ENCODE measurements at places on chromosomes 5 and 9.
A peak's percentile ranks its signal among the peaks of the same experiment; 100 is the strongest.

DNA sequence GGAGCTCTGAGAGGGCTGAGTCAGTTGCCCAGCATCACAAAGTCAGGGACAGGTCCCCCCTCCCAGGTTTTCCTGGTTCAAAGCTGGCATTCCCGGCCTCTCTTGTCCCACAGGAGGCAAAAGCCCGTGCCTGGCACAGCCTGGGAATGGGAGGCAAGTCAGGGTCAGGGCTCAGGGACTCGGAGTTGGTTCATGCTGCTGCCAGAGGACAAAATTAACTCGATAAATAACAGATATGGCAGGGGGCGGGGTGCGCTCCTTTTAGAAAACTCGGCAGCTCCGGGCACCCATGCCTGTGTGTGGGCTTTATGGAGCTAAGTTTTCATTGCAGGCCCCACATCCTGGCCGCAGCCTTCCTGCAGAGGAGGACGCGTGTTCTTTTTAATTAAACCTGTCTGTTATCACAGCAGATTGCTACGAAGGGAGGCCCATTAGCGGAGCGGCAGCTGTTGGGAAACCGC, 62.8 kb upstream of the LMX1B start:
- DNase-seq, result no peak

DNA sequence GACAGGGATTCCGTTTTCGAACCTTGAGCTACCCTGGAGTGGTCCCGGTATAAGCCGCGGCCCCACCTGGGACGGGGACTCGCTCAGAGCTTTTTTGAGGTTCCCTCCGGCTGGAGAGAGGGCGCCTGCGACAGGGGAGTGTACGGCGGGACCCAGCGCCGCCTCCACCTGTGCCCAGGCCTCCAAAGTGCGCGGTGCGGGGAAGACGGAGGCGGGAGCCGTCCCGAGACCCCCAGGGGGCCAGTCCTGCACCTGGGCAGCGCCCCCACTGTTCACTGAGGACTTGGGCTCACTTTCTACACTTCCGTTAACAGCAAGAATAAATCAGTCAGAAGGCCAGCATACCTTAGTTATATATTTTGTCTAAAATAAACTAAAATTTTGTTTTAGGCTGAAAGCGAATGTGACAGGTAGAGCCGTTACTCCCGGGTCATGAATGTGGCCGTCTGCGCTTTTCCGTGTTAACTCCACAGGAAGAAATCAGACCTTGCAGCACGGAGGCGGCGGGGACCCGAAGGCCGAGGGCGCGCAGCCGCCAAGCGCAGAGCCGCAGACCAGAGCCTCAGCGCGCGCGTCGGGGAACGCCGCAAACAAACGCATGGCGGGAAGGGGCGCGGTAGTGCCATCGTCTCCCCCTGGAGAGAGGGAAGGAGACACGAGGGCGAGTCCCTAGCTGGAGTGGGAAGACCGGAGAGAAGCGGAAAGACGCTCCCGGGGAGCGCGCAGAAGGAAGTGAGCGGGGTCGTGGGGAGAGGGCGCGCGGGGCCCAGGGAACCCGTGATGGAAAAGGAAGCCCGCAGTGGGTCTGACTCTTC, 14.1 kb downstream of the TRIM7 start:
- DNase-seq, result peak; percentile 42

GRCh38 chr5:167307042-167307441, 984.4 kb upstream of the WWC1 start:
- DNase-seq, result no peak

DNA sequence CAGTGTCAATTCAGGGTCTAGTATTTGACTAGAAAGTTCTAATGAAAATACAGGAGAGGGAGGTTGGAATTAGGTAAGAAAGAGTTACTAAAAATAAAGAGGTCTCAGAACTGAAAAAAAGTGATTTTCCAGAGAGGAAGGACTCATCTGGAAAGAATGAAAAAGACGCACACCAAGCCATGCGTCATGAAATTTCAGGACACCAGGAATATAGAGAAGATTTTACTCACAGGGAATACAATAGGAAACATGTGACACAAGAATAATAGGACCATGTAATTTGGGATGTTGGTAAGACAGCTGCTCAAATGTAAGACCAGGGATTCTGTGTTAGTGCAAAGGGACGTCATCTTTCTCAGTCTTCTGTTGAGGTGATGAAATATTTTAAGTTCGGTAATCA, 224.7 kb downstream of the GDNF start:
- DNase-seq, result no peak

DNA sequence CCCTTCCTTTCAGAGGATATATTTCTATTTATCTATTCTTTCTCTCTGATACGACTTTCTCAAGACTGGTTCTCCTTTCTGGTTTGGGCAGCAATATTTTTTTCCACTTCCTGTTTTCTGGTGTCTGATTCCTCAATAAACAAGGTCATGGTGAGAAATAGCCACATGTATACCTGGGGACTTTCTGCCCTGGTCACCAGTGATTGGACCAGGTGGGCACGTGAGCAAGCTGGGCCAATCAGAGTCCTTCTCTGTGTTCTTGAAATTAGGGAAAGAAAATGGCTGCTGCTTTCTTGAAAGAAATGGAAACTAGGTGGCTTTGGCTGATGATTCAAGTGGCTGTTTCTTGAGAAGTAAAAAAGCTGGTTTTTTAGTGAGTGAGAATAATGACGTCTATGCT, 18.4 kb upstream of the GSN start:
- no peak for DNase-seq

DNA sequence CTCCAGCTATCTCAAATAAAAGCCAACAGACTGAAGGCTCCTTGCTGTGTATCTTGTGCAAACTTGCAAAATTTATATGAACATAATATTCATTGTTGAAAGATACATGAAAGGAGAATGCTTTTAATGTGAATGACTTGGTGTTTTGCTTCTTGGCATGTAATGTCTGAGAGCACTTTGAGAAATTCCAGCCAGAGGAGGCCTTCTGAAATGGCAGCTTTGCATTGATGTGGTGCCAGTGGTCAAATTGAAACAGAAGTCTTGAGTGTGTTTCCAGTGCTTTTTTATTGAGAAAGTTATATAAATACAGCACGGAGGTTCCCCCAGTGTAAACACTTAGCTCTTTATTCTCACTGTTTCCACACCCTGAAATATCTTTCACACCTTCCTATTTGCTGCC, 182.1 kb downstream of the ADCY2 start:
- no peak for DNase-seq

DNA sequence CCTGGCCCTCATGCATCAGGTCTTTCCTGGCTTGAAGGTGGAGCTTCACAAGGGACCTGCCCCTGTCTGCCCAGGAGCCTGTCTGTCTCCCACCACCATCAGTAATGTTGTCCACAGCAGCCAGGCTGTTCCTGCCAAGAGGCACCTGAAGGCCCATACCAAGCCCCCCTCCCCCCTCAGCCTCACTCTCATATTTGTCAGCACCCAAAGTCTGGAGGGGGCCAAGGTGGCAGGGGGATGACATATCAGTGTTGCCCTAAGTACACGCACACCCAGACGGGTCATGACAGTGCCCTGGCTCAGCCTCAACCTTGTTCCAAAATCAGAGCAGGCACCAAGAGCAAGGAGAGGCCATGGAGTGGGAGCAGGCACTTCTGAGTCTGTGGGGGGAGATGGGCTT, 27.2 kb upstream of the CYLC2 start:
- no peak for DNase-seq

GRCh38 chr5:31717561-31717960, 78.6 kb downstream of the PDZD2 start:
- no peak for DNase-seq

DNA sequence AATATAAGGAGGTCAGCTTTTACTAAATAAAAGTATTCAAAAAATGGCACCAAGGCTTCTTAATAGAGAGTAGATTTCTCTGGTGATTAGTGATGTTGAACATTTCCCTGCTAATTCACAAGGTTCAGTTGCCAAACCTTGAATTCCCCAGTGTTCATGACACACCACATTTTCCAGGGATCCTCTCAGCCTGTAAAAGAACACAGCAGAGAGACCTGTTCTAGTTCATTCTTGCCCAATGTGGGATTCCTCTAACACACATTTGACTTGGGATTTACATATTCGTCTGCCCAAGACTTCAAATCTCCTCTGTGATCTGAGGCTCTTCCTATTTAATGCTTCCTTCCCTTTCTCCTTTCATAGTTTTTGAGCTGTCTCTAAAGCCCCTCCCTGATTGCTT, 273.2 kb upstream of the CDH9 start:
- DNase-seq, result no peak

- no peak for DNase-seq
Observed at GRCh38 chr9:69081261-69081660, 45.7 kb downstream of the FXN start.

DNA sequence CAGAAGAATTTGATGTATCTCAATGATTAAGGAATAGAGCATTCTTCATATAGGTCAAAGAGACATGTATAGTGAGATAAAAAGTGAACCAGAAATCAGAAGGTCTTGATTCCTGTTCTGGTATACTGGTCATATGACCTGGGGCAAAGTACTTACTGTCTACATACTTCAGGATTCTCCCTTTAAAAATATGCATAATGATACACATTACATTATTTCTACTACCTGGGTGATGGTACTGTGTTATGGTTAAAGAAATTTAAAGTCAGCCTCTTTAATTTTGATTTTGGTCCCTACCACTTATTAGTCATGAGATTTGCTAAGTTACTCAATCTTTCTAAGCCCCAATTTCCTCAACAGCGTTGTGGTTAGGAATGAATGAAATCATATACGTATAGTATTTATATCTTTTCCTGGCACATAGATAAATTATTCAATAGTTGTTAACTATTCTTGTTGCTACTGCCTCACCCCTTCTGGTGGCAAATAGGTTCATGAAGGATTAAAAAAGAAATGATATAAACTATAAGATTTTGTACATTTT, 984.1 kb downstream of the TLE4 start:
- DNase-seq, result no peak

DNA sequence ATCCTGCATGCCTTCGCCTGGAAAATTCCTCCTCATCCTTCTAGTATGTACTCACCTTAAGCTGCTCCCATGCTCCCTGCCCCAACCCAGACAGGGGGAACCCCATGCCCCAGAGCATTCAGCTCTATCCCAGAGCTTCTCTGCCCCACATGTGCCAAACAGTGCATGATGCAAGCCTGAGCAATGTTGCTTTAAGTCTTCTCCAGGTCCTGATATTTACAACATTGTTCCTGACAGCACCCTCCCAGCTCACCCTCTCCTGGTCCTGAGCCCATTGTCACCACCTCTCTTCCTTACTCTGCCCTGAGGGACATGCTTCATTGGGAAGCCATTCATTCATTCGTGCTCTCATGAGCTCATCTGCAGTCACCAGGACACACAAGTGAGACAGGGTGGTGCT, 23.4 kb upstream of the BARX1 start:
- no peak for DNase-seq

GRCh38 chr9:138053321-138053868, 175.8 kb downstream of the CACNA1B start:
- peak; percentile 10 for DNase-seq

GRCh38 chr9:214648-215493, at the start of gene DOCK8:
Gene DOCK8 (plus strand): TSS chr9:214865. CDS start chr9:214977, 112 bp downstream.
- DNase-seq, result peak; percentile 52

DNA sequence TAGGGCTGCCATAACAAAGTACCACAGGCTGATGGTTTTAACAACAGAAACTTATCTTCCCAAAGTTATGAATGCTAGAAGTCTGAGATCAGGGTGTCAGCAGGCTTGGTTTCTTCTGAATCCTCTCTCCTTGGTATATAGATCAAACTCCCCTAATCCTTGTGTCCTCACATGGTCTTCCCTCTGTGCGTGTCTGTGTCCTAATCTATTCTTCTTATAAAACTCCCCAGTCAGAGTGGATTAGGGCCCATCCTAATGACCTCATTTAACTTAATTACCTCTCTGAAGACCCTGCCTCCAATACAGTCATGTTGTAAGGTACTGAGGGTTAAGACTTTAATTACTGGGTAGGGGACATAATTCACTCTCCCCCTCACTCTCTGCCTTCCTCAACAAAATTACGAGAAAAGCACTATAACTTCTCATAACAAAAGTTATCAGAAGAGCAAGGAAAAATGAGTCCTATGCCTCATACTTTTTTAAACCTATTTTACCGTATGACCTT, 68.6 kb downstream of the DPYSL3 start:
- no peak for DNase-seq

GRCh38 chr9:16023446-16023845, 470.6 kb downstream of the CCDC171 start:
- no peak for DNase-seq

DNA sequence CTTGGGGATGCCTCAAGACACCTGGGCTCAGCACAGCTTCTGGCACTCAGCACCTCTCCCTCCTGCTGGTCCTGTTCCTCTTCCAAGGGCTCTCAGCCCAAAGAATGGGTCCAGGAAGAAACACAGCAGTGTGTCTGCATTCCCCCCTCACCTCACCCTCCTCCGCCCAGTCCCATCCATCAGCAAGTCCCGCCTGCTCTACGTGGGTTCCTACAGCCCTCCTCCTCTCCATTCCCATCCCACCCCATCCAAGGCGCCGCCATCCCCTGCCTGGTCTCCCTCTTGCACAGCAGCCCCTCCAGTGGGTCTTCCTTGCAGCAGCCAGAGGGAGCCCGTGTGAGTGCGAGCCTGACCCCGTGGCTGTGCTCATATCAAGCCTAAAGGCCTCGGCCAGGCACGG, 52.3 kb upstream of the RPL26L1 start:
- no peak for DNase-seq

DNA sequence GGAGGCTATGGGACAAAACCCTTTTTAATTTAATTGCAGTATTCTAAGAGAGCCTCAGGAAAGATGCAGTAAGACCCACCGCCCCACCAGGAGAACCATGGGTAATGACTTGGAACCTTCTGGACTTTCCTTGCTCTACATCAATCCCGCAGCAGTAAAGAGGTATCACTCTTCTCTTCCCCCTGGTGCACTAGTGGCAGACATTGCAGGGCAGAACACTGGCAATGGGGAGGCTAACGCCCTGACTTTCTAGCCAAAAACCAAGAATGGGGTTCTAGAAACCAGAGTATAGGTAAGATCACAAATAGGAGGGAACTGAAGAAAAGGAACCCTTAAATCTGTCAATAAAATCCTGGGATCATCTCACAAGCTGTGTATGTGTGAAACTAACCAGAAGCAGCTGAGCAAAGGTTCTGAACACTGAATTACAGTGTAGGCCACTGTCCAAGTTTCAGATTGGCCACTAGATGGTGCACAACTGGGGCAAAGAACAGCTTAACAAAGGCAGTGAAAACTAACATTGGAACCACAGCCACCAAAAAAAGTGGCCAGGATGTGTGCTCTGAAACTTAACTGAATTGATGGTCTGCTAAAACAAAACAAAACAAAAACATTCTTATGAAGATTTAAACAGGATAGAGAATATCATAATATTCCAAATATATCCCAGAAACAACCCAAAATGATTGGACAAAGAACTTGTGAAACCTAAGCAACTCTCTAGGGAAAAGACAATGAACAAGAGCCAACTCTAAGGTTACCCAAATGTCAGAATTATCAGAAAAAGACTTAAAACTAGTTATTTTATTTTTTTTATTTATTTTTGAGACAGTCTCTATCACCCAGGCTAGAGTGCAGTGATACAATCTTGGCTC, 6.6 kb upstream of the FAM151B start:
- DNase-seq, result peak; percentile 15

Measured in stimulated activated CD4-positive, alpha-beta T cell treated with anti-CD3 and anti-CD28 coated beads, Interleukin-4, amount 100 ng/mL, for 48 hours (primary cell).